ENCODE measurements at places on chromosomes 2 and 18.

DNA sequence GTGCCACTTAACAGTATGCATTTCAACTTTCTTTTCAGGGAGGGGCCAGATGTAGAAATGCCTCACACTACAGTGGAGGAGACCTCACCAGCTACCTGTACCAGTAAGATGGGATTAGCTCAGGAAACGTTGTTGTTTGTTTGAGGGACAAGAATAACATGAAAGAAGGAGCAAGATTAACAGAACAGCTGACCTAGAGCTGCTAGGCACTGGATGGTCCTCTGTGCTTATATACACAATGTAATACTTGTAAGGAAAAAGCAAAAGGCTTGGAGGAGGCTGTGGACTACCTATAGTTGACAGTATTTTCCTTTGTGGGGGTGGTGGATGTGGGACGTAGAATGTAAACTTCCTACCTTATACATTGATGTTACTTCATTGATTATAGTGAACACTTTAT is 154.4 kb downstream of the FMNL2 start:
- no peak for DNase-seq

DNA sequence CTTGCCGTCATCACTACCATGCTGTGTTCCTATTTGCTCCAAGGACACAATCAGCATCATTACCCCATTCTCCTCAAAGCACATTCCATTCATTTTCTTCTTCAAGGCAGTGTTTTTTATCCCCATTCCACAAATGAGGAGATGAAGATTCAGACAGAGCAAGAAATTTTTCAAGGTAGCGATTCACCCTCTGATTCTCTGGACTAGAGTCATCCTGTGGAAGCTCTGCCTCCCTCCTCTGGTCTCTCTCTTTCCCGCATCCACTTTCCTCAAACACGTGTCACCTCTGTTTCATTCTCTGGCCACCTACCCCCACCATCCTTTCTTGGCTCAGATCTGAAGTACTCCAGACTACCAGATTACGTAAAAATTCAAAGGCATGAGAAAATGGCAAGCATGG is 297.9 kb downstream of the SOX11 start:
- DNase-seq: no peak

DNA sequence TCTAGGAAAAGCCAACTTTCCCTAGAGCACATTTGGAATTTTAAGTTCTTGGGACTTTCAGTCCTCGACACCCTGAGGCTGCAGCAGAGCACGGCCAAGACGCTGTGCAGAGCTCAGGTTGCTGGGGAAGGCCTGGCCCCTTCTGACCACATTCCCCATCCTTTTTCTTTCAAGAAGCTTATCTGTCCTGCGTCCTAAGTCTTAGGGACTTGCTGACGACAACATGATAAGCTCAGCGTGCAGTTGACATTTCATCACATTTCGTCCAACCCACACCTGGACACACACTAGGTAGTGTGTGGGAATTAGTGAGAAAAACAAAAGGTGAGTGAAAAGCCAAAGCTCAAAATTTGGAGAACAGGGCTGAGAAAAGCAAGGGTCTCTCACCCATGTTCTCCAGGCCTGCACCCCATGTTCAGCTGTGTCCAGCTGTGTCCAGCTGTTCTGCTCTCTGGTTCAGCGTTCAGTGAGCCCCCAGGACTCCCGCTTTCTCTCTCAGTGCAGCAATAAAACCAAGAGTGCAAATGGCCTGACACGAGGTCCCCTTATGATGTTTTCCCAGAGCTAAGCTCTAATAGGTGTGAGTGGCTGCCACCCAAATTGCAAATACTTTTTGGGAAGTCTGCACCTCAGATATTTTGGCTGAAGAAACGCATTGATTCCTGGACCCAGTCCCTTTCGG is 101.9 kb downstream of the RGPD3 start:
- no peak for DNase-seq

- no peak for DNase-seq
Measured at GRCh38 chr18:62432176-62432575, 90.6 kb upstream of the ZCCHC2 start.

- DNase-seq: peak; percentile 32
Measured at GRCh38 chr2:111632661-111633060, 251.3 kb downstream of the ANAPC1 start.

DNA sequence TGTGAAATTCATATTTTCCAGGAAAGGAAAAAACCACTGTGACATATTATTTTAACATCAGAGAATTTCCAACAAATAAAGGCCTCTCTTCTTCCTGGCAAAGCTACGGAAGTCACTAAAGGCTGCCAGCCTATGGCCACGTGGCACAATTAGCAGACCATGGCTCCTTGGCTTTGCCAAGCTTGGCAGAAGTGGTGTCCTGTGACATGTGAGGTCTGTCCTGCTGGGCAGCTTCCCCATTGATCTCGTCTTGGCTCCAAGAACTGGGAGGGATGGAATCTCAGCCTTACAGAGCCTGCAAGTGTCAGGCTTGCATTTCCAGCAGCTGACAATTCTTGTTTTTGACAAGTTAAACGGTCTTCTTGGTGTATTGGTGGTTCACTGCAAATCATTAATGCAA is 226.9 kb upstream of the THSD7B start:
- DNase-seq: no peak

- peak; percentile 42 for DNase-seq
Measured at GRCh38 chr2:200575957-200576356, 9.9 kb upstream of the AOX1 start.

All from CD4-positive, alpha-beta T cell treated with Interleukin-17A for 1 hour (primary cell).